ENCODE measurements at places on chromosomes 2 and 18. TPM values are rescaled to one million over a fixed set of nuclear protein-coding genes. Genes with fewer than 3 reads are reported as not detected.

Gene POTEI
- not detected for total RNA-seq

Gene STPG4
- not detected for total RNA-seq

Gene DHX57
- total RNA-seq, result 11.8 TPM

Gene HOXD12
- not detected for total RNA-seq

Gene SOX11
- total RNA-seq, result 24.0 TPM

Gene SLC8A1
- total RNA-seq, result 8.3 TPM

Gene ACTG2
- not detected for total RNA-seq

Gene TDRD15
- not detected for total RNA-seq

Gene RTP5
- total RNA-seq, result 0.08 TPM

Gene PKDCC
- total RNA-seq, result 45.0 TPM

Gene ICA1L
- total RNA-seq, result 3.9 TPM

Gene CNGA3
- total RNA-seq, result 0.10 TPM

Gene UGT1A3
- total RNA-seq, result not detected

Gene SPP2
- not detected for total RNA-seq

DNA sequence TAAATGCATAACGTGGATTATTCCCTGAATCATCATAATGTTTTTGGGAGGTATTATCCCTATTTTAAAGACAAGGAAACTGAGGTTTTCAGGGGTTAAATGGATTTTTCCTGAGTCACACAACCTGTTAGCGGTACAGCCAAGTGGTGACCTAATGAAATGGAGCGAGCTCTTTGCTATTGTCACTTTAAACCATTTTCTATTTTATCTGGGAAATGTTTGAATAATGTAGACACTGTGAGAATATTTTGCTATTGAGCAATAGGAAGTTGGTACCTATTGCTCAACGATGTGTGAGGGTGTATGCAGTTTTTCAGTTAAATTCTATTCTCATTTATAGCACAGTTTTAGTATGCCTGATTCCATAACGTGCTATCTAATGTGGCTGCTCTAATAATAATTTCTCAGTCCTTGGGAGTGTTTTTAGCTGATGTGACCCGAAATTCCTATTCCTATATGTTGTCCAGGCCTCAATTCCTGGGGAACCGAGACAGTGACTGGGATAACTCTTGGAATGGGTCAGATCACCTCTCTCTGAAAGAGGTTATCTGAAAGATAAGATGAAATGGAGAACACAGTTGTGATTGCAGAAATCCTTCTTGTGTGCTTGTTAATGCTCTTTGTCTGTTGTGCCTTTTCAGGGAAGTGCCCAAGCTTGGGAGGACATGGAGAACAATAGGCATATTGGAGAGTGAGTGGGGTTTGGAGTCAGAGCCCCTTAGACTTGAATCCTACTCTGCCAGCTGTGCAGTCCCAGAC is 38.4 kb downstream of the ABCB11 start:
- DNase-seq, result no peak

GRCh38 chr18:58287353-58288274 is 243.6 kb downstream of the NEDD4L start:
- DNase-seq, result no peak

- no peak for DNase-seq
Observed at GRCh38 chr18:58637197-58637596, 8.3 kb upstream of the ALPK2 start.

DNA sequence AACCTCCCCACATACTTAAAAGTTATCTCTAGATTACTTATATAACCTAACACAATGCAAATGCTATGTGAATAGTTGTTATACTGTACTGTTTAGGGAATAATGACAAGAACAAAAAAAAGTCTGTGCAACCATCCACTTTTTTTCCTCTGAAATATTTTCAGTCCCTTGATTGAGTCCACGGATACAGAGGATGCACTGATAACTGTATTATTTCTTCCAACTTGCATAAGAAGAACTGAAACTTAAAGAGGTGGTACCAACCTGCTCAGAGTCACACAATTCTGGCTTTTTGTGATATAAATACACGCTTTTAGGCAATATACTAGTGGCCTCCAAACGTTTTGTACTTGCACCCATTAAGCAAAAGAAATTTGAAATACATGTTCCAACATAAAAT is 1.4 kb downstream of the SMC6 start:
- DNase-seq, result no peak

GRCh38 chr2:39260087-39260486 is 16.3 kb upstream of the CDKL4 start:
- DNase-seq, result no peak

GRCh38 chr18:22650247-22650646 is 232.5 kb upstream of the CTAGE1 start:
- no peak for DNase-seq

DNA sequence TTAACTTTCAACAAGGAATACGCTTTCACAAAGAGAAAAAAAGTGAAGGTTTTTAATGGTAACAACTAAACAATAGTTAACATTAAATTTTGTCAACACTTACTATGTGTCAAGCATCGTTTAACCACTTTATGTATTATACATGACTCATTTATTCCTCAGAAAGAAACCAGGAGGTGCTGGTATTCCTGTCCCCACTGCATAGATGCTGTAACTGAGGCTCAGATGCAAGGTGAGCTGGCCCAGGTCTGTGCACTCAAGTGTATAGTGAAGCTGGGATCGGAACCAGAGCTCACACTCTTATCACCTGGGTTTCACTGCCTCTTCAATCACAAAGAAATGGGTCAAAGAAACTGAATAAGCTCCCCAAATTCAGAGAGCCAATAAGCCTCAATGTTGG is 16.5 kb downstream of the FBXO15 start:
- DNase-seq, result no peak

GRCh38 chr18:44474067-44474411 is 206.6 kb upstream of the SETBP1 start:
- DNase-seq, result no peak

DNA sequence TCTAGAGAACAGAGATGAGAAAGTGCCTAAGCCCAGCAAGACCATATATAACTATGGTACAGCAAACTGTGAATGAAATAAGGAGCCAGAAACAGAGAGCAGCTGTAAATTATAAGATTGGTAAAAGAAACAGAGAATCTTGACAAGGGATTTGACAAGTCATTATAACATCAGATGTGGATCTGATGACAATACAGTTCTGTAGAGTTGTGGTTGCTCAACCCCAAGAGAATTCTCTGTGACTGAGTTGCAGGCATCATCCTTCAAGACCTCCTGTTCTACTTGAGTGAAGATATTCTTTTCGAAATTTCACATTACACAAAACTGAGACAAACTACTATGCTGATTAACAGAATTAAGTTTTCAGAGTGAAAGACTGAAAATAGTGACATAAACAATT is 343.1 kb upstream of the SLC39A10 start:
- DNase-seq, result no peak

GRCh38 chr18:61322265-61322873 is 10.9 kb upstream of the CDH20 start:
- DNase-seq, result peak; percentile 65

DNA sequence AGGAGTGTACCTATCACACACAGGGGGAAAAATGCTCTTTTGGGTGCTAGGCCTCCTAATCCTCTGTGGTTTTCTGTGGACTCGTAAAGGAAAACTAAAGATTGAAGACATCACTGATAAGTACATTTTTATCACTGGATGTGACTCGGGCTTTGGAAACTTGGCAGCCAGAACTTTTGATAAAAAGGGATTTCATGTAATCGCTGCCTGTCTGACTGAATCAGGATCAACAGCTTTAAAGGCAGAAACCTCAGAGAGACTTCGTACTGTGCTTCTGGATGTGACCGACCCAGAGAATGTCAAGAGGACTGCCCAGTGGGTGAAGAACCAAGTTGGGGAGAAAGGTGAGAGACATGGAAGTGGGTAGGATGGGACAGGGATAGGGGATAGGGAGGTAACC is 12.2 kb downstream of the DHRS9 start:
- no peak for DNase-seq

GRCh38 chr2:68706637-68707036 is 28.0 kb upstream of the ARHGAP25 start:
- peak; percentile 30 for DNase-seq

- peak; percentile 12 for DNase-seq
Observed at GRCh38 chr2:181656450-181657291, at the start of gene CERKL. Gene CERKL (minus strand): TSS chr2:181657105. CDS start chr2:181657006, 99 bp downstream.

DNA sequence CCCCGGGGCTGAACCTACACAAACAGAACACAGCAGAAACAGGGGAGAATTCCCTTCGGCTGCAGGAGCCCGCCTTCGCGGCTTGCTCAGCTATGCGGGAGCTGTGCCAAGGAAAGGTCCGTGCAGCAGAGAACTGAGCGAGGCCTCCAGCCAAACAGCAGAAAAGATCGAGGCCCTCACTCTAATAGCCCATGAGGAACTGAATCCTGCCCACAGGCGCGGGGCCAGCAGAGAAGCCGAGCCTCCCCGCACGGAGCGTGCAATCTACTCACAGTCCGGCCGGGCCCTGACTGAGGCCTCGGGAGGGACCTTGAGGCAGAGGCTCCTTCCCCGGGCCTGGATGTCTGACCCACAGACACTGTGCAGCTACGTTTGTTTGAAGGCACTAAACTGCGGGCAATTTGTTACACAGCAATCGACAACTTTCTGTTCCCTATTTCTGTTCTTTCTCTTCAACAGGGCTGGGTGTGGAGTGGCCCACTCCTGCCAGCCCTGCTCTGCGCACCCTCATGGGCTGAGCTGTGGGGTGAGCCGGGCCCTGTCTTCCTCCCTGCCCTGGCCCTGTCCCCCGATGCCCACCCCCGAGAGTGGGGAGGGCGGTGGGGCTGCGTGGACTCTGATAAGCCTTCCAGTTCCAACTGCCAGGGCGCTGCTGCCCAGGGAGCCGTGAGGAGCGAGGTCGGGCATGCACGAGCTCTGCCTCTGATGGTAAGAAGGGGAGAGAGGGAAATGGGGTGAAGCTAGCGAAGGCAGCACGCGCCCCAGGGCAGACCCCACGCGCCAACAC is 13.7 kb downstream of the HES6 start:
- DNase-seq, result no peak

DNA sequence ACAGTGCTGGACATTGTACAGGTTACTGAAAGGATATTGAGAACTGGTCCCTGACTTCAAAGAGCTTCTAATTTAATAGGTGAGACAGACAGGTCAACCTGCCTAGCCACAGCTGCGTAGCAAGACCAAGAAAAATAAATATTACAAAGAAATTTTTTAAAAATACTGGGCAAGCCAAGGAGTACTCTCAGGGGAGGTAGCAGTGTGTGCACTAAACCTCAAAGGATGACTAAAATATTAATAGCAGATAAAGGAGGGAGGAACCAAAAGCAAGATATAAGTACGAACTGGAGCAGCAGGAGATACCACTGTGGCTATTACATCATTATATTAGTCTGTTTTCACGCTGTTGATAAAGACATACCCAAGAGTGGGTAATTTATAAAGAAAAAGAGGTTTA is 14.9 kb downstream of the SCG2 start:
- DNase-seq, result no peak

- DNase-seq, result peak; percentile 50
Observed at GRCh38 chr18:13934676-13935075, 19.3 kb upstream of the MC2R start.

- DNase-seq, result no peak
Observed at GRCh38 chr18:79117385-79117784, 48.2 kb downstream of the ATP9B start.

DNA sequence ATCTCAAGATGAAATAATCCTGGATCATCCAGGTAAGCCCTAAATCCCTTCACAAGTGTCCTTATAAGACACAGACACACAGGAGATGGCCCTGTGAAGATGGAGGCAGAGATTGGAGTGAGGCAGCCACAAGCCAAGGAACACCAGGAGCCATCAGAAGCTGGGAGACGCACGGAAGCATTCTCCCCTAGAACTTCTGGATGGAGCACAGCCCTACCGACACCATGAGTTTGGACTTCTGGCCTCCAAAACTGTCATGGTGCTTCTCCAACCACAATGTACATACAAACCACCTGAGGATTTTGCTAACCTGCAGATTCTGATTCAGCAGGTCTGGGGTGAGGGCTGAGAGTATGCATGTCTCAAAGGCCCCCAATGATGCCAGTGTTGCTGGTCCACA is 42.5 kb downstream of the ADD2 start:
- DNase-seq, result no peak

DNA sequence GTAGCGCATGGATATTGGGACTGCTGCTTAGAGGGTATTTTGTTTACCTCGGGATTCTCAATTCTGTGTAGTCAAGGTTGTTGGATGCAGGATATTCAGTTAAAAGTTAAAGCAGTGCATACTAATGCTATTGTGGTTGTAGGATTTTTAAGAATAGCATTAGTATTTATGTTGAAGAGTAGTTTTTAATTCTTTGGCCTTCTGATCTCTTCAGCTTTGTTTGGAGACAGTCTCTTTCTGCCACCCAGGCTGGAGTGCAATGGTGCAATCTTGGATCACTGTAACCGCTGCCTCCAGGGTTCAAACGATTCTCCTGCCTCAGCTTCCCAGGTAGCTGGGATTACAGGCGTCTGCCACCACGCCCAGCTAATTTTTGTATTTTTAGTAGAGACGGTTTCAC is 1.5 kb downstream of the RHBDD1 start:
- no peak for DNase-seq

DNA sequence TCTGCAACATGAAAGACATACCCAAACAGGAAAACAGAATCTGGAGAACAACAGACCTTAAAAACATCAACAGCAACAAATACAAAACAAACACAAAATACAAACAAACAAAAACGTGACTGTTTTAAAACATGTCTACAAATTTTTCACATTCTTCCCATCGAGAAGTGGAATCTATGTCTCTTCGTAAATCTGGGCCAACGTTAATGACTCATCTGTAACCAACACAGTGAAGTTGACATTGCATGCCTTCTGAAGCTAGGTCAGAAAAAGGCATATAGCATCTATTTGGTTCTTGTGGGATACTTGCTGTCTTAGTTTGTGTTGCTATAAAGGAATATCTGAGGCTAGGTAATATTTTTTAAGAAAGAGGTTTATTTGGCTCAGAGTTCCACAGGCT is 269.0 kb upstream of the FBXO11 start:
- peak; percentile 33 for DNase-seq

GRCh38 chr2:65918760-65919187 is 486.4 kb upstream of the SPRED2 start:
- no peak for DNase-seq

- DNase-seq, result no peak
Observed at GRCh38 chr2:20428717-20429490, 18.0 kb upstream of the RHOB start.

DNA sequence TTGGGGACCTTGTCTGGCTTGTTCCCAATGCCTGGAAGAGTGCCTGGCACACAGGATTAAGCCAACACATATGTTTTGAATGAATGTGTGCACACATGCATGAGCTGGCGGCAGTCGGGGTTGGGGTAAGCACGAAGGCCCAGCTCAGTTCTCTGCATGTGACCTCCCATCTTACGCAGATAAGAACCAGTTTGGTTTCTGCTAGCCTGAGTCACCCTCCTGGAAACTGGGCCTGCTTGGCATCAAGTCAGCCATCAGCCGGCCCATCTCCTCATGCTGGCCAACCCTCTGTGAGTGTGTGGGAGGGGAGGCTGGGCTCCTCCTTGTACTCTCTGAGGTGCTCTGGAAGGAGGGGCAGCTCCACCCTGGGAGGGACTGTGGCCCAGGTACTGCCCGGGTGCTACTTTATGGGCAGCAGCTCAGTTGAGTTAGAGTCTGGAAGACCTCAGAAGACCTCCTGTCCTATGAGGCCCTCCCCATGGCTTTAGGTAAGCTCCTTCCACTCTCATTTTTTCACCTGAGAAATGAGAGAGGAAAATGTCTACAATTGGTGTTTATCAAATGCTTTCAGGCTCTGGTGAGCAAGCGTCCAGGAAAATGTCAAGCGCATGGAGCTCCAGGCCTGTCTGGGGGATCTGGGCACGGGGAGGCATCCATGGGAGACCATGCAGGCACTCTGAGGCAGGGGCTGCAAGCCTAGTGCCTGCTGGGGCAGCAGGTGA is 9.7 kb upstream of the IL1RN start:
- DNase-seq, result no peak
